ENCODE measurements at places on chromosomes 3 and 15. TPM values are rescaled to one million over a fixed set of nuclear protein-coding genes. Genes with fewer than 3 reads are reported as not detected.

The CRYGS gene
- 1.4 TPM for total RNA-seq

The GPR149 gene
- total RNA-seq: not detected

The KATNBL1 gene
- 61.0 TPM for total RNA-seq

The SERINC4 gene
- total RNA-seq: not detected

The ZNF621 gene
- 9.6 TPM for total RNA-seq

The SLC9C1 gene
- under 0.01 TPM for total RNA-seq
